Suprapubic skin (tissue), 4 donors: ENCODE measurements at places on chromosomes 1 and 21.

DNA sequence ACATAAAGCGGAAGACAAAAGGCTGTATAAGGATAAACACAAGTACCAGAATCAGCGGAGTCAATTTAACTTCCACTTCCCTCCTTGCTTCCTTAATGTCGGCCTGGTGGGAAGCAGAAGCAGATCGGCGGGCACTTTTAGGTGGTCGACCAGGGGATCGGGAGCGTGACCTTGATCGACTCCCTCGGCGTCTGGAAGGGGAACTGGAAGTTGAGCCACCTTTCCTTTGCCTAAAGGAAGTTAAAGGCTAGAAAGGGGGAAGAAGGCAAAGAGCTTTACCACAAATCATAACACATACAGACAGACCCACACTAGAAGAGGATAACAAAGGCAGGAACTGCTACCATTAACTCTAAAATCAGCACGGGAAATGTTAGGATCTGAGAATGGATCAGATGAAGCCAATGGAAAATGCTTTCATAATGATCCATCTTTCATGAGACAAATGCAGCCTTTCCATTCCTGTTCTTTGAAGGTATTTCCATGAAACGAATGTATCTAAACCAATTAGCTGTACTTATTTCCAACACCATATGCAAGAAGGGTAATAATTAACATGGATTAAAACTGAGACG lies 5.7 kb downstream of the LBR start:
- no peak overlapping the region for H3K27ac ChIP-seq
- no peaks in the 10 kb centered on the region for H3K27me3 ChIP-seq
- H3K4me1 ChIP-seq = peaks cover 30% of the 10 kb centered on the region
- no peak overlapping the region for H3K4me3 ChIP-seq
- DNase-seq = no peak
- H3K36me3 ChIP-seq = peaks cover 12% of the 10 kb centered on the region

GRCh38 chr1:18064534-18064933 lies 43.1 kb upstream of the IGSF21 start:
- no peak for DNase-seq
- no peak overlapping the region for H3K4me3 ChIP-seq
- peaks cover 62% of the 10 kb centered on the region for H3K27me3 ChIP-seq
- H3K4me1 ChIP-seq = no peaks in the 10 kb centered on the region
- H3K27ac ChIP-seq = no peak overlapping the region

DNA sequence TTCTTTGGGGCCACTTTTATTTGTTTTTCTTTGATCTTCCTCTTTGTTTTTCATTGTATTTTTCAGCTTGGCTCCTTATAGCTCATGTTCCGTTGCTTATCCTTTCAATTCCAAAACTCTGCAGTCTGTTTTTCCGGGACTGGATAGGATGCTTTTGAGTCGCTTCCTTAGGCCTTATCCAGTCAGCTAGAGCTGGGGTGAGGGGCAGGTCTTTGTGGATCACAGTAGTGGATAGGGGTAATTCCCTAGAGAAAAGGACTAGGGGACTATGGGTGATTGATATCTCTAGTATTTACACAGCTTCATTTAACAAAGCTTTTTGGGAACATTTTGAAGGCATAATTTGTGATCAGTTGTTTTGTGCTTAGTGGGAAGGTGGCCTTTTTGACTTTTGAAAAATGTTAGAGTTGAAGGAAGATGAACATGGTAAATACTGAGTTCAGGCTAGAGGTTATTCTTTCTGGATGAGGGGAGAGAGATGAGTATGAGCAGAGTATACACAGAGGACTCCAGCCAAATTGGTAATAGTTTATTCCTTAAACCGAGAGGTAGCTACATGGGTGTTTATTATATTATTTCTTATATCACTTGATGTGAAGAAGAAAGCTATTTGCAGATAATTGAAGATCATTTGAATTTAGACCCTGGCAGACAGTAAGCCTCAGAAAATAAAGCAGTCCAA lies 22.5 kb downstream of the CEP350 start:
- no peak overlapping the region for H3K4me3 ChIP-seq
- H3K4me1 ChIP-seq = peaks cover 2% of the 10 kb centered on the region
- no peak for DNase-seq
- H3K27ac ChIP-seq = no peak overlapping the region
- H3K27me3 ChIP-seq = no peaks in the 10 kb centered on the region
- H3K36me3 ChIP-seq = no peaks in the 10 kb centered on the region

DNA sequence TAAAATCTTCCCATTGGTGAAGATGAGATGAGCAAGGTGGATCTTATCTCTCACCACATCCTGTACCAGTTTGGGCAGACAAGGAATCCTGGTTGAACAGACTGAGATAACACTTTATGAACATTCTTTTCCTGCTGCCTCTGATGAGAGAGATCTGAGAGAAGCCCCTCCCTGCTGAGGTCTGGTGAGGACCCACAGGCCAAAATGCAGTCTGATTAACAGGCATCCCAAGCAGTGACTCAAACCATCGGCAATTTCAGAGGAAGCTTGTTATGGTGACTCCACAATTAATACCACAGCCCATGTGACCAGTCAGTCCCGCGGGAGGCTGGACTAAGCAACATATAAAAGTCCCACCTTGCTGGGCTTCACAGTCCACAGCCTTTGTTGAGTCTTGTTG lies at the start of gene PRR9:
TSS of gene PRR9 (plus strand) at position 373 of the 400 bp plus-strand sequence. CDS start 561 bp downstream, outside the sequence.
- no peaks in the 10 kb centered on the region for H3K36me3 ChIP-seq
- H3K27me3 ChIP-seq = no peaks in the 10 kb centered on the region
- H3K27ac ChIP-seq = no peak within 1 kb of the TSS
- DNase-seq = no peak

DNA sequence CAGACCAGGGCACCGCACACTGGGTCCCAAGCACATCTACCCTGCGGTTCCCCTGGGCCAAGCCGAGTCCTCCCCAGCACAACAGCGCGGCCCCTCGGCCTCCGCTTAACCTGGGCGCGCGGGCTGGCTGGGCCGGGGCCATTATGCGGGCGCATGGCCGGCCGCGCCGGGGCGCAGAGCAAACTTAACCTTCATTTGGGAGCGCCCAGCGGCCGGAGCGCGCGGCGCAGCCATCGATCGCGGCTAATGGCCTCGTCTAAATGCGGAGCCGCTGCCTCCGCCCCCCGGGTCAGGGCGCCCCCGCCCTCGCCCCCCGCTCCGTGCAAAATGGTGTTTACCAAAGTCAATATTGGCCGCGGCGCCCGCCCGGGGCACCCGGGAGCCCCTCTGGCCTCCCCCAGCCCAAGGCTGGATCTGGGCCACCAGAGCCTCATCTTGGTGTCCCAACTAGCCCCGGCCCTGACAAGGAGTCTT lies 272.1 kb downstream of the TRABD2B start:
- peak overlapping the region; percentile 26 for H3K4me3 ChIP-seq
- H3K27ac ChIP-seq = no peak overlapping the region
- peaks cover 21% of the 10 kb centered on the region for H3K4me1 ChIP-seq
- H3K27me3 ChIP-seq = peaks cover 43% of the 10 kb centered on the region

DNA sequence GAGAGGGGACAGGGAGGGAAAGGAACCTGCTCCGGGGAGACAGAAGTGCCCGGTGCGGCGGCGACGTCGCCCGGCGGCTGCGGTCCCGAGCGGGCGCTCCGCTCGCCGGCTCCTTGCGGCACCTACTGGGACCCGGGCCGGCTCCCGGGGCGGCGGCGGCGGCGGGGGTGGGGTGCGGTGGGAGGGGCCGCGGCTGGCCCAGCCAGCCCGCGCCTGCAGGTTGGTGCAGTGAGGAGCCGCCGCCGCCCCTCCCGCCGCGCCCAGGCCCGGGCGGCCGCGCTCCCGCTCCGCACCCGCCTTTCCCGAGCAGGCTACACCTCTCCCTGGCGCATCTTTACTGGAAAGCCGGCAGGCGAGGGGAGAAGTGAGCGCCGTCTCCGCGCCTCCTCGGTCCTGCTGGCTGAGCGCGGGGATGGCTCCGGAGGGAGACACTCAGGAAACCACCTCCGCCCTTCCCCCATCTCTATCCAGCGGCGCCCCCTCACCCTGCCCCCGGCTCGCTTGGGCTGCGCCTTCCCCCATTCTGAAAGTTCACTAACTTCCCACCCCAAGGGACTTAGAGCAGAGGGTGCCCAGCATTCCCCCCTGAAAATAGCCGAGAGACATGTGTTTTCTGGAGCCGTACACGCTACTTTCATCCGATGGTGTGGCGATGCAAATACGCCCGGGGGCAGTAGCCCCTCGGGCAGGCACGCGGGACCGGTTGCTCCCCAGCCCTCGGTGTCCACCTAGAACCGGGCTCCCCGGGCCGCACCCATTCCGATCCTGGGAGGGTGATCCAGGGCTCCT lies at the start of gene PLD5:
TSS of gene PLD5 (minus strand) at position 127 of the 789 bp plus-strand sequence.
- H3K4me1 ChIP-seq = peaks cover 22% of the 10 kb centered on the region
- no peaks in the 10 kb centered on the region for H3K36me3 ChIP-seq
- no peak within 1 kb of the TSS for H3K27ac ChIP-seq
- peaks cover 42% of the 10 kb centered on the region for H3K27me3 ChIP-seq

- H3K36me3 ChIP-seq = no peaks in the 10 kb centered on the region
- H3K27me3 ChIP-seq = no peaks in the 10 kb centered on the region
- H3K4me3 ChIP-seq = no peak overlapping the region
- peaks cover 31% of the 10 kb centered on the region for H3K4me1 ChIP-seq
- no peak for DNase-seq
- no peak overlapping the region for H3K27ac ChIP-seq
Measured at GRCh38 chr1:13667691-13668090, 32.3 kb upstream of the PRDM2 start.

GRCh38 chr1:204114606-204115005 lies 37.2 kb downstream of the ETNK2 start:
- H3K27me3 ChIP-seq = no peaks in the 10 kb centered on the region
- H3K4me1 ChIP-seq = peaks cover 20% of the 10 kb centered on the region
- H3K36me3 ChIP-seq = peaks cover 29% of the 10 kb centered on the region
- no peak overlapping the region for H3K4me3 ChIP-seq
- no peak for DNase-seq

GRCh38 chr21:41472753-41473548 lies 35.0 kb downstream of the TMPRSS2 start:
- H3K27ac ChIP-seq = no peak overlapping the region
- no peaks in the 10 kb centered on the region for H3K4me1 ChIP-seq
- no peak overlapping the region for H3K4me3 ChIP-seq
- peaks cover 24% of the 10 kb centered on the region for H3K27me3 ChIP-seq
- DNase-seq = no peak

DNA sequence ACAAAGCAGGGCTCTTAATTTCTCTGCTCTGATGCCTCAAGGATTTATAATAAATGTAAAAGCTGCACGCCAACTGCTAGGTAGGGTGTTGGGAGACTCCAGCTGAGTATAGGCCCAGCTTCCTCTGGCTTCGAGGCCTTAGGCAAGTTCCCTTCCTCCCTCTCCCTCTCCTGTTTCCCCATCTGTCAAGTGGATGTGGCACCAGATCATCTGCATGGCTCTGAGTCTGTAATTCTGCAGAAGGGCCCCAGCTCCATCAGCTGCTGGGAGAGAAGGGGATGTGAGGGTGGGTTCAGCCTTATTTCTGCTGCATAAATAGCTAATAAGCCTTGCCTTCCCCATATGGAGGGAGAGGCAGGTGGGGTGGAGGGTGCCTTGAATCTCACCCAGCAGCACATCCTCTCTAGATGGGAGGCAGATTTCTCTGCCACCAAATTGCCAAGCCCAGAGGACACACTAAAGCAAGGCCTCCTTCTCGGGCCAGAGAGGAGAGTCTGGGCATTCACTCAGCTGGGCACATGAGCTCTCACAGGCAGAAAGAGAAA lies 3.8 kb downstream of the TRIM62 start:
- DNase-seq = no peak
- no peak overlapping the region for H3K27ac ChIP-seq
- H3K4me3 ChIP-seq = no peak overlapping the region
- peaks cover 50% of the 10 kb centered on the region for H3K4me1 ChIP-seq
- no peaks in the 10 kb centered on the region for H3K36me3 ChIP-seq
- no peaks in the 10 kb centered on the region for H3K27me3 ChIP-seq

- no peaks in the 10 kb centered on the region for H3K27me3 ChIP-seq
- H3K27ac ChIP-seq = no peak overlapping the region
- H3K36me3 ChIP-seq = no peaks in the 10 kb centered on the region
Measured at GRCh38 chr1:84278905-84279304, 22.6 kb upstream of the SAMD13 start.

GRCh38 chr1:27257155-27257554 lies 22.7 kb downstream of the WDTC1 start:
- DNase-seq = no peak
- H3K4me1 ChIP-seq = no peaks in the 10 kb centered on the region
- peaks cover 10% of the 10 kb centered on the region for H3K36me3 ChIP-seq
- H3K27me3 ChIP-seq = no peaks in the 10 kb centered on the region
- H3K27ac ChIP-seq = no peak overlapping the region
- no peak overlapping the region for H3K4me3 ChIP-seq

DNA sequence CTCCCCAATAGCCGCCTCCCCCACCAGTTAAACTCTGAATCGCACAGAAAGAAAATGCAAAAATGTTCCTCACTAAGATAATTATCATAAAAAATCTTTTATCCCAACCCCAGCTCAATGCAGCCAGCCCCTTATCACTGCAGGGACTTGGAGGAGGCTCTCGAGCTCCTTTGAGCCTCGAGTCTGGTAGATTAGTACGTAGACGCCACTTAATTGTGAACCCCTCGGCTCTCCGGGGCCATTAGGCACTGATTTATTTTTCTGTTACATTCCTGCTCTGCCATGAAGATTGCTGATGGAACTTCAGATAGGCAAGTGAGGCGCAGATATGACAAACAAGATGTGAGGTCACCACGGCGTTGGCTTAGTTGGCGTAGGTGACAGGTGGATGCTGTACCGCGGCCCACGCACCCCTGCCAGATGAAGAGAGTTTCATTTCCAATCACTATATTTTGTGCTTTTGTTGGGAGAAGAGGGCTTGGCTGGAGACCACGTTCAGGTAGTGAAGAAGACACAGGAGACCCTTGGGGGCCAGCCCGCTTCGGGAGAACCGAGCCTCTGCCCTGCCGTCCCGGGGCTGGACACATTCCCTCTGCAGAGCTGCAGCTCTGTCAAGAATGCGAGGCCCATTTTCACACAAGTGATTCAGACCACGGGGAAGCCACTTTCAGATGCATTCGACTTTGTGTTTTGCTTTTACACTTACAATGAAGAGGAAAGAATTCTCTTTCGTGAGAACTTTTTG lies 55.9 kb upstream of the ARHGEF16 start:
- H3K4me3 ChIP-seq = no peak overlapping the region
- no peaks in the 10 kb centered on the region for H3K36me3 ChIP-seq
- H3K27ac ChIP-seq = no peak overlapping the region
- no peak for DNase-seq

- no peaks in the 10 kb centered on the region for H3K4me1 ChIP-seq
- no peak overlapping the region for H3K27ac ChIP-seq
- no peaks in the 10 kb centered on the region for H3K36me3 ChIP-seq
- H3K27me3 ChIP-seq = no peaks in the 10 kb centered on the region
Measured at GRCh38 chr1:89781494-89782126, 39.2 kb upstream of the LRRC8D start.

GRCh38 chr1:151713044-151713443 lies 3.6 kb downstream of the CELF3 start:
- peaks cover 22% of the 10 kb centered on the region for H3K27me3 ChIP-seq
- H3K4me1 ChIP-seq = peaks cover 18% of the 10 kb centered on the region
- no peak overlapping the region for H3K4me3 ChIP-seq
- H3K36me3 ChIP-seq = no peaks in the 10 kb centered on the region
- DNase-seq = no peak
